ENCODE measurements at places on chromosomes 1 and 21.

DNA sequence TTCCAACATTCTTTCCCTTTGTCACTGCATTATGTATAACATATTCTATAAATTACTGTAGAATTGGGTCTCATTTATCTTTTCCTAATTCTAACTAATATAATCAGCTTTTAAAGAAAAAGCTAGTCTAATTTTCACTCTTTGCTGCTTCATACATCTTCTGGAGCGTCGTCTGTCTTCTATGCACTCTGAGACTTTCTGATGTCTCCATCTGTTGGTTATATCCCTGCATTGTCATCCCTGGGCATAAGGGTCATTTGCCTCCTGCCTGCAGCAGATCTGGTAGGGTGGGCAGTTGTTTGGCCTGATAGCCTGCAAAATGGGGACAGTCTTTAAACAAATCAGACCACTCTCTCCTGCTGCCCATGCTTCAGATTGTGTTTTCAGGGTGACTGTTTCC is 40.8 kb upstream of the DYNLT5 start:
- DNase-seq, result no peak

DNA sequence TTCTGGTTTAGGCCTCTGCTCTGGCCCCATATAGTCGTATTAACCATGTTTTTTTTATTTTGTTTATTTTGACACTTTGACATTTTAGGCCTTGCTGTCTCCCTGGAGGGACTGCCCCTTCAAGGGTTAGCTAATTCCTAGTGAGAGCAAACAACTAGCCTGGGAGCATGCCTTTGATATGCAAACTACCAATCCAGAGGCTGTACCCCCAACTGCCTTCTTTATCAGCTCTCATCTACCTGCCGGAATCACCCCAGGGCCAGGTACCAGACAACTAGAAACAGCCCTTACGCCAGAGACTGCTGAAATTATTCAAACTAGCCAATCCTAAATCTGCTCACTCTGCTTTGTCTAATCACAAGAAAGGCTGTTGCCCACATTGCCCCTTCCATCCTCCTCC is 13.0 kb upstream of the ST6GALNAC5 start:
- no peak for DNase-seq

DNA sequence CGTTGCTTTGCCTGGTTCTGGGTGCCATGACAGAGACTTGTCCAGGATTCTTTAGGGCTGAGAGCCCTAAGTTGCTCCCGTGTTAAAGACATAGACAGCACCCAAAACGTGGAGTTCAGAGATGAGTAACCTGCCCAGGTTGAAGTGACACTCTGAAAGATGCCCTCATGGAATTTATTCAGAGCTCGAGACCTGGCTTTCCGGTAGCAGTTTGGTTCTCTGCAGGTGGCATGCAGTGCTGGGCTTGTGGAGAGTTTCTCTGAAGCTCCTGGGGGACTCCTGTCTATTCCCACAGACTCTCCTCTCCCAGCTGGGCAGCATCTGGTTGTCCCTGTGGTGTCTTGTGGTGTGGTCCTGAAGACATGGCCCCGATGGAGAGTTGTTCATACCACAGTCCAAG is 241.0 kb downstream of the RHOU start:
- DNase-seq, result no peak

GRCh38 chr1:162327788-162328165 is 48.9 kb downstream of the SPATA46 start:
- DNase-seq, result no peak

GRCh38 chr1:245552331-245552730 is 397.5 kb downstream of the KIF26B start:
- no peak for DNase-seq

DNA sequence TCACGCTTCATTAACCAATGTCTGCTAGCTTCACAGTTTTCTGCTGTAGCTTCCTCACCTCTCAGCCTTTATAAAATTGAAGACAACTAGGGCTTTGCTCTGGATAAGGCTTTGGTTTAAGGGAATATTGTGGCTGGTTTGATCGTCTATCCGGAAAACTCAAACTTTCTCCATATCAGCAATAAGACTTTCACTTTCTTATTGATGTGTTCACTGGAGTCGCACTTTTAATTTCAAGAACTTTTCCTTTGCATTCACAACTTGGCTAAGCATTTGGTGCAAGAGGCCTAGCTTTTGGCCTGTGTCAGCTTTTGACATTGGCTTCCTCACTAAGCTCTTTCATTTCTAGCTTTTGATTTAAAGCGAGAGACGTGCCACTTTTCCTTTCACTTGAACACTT is 12.9 kb downstream of the COA6 start:
- DNase-seq, result no peak

DNA sequence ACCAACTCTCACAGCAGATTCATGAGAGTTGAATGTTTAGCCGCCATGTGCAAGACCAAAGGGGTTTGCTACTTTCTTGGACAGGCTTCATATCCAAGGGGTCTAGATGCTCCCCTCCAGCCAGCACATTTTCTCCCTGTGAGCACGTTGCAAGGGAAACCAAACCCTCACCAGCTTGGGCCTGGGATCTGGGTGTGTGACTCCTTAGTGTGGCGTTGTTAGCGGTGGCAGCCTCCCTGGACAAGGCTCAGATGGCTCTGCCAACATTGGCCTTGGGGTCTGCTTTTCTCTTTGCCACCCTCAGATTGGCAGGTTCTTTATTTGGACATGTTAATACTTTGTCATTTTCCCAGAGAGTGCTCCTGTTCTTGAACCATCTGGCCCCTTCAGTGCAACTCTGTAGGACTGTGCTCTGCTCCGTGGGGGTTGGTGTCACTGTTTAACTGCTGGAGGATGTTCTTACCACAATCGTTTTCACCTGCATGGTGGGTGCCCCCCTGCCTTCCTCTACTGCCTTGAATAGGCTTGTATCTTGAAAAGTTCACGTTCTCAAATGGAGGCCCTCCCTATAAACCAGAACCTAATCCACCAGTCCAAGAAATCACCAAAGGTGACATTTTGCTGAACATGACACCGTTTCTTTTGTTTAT is 13.4 kb downstream of the ABCG1 start:
- DNase-seq, result no peak

DNA sequence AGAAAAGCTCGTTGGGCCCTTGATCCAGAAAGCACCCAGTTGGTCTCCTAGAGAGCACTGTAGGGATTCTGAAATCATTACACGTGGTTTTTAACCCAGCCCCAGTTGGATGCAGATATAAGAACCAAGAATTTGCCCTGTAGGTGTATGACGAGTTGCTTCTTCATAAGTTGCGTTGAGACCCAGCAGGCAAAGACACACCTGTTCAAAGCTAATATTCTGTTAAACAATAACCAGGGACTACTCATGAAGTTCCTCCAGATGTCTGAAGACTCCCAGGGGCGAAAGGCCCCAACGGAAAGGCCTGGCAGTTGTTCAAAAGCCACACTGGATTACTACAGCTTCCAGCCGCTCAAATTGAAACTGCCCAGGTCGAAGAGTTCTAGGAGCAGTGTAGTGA is 88.6 kb upstream of the HNRNPU start:
- no peak for DNase-seq

DNA sequence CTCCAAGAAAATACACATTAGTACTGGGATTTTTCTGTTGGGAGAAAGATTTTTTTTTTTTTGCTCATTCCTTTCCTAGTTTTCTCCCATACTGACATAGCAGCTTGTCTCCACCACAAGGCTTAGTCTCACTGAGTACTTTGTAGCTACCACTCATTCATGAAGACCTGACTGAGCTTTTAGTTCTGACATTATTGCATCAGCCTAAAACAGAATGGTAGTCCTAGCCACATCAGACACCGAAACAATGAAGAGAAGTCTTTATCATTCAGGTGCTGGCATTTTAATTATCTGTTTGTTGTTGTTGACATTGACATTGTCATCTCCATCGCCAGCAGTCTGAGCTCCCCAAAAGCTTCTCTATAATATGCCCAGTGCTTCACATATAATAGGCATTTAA is 21.1 kb upstream of the C1orf21 start:
- no peak for DNase-seq

- no peak for DNase-seq
These were observed 71.3 kb downstream of the GABPA start for GRCh38 chr21:25806060-25806459.

GRCh38 chr1:87140831-87141540 is 187.7 kb upstream of the LMO4 start:
- no peak for DNase-seq

DNA sequence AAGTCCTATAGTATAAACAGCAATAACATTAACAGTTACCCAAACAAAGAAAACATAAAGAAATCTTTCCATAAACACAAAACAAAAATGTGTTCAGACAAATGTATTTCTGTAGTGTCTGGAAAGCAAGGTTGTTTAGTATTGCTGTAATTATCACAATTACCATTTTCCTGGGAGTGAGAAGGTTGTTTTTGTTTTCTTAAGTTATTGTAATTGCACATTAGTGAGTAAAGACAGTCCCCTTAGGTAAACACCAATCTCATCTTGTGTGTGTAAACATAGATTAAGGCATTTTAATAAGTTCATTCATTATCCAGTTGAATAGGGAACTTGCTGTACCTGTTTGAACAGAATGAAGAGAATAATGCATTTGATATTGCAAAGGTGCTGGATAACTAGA is 356.9 kb upstream of the ADGRL4 start:
- no peak for DNase-seq

GRCh38 chr1:85692730-85693314 is 15.4 kb downstream of the ZNHIT6 start:
- no peak for DNase-seq

DNA sequence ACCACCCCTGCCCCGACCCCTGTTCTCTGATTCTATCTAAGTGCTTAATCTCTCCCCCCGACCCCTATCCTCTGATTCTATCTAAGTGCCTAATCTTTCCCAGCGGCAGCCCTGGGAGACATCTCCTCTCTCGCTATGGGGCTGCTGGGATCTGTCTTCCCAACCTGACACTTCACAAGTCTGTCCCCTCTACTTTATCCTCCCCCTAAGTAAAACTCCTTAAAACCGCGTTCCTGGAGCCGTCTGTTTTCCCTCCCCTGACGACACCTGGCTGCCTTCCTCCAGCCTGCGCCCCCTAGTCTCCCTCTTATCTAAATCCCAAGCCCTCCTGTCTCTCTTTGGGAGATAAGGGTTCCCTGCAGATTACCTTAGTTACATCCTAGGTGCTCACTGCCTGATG is 30.5 kb downstream of the EPHB2 start:
- DNase-seq, result no peak

- DNase-seq, result no peak
These were observed 51.3 kb downstream of the CAPN9 start for GRCh38 chr1:230798491-230798890.

- no peak for DNase-seq
These were observed 6.0 kb upstream of the AKNAD1 start for GRCh38 chr1:108862698-108863477.

DNA sequence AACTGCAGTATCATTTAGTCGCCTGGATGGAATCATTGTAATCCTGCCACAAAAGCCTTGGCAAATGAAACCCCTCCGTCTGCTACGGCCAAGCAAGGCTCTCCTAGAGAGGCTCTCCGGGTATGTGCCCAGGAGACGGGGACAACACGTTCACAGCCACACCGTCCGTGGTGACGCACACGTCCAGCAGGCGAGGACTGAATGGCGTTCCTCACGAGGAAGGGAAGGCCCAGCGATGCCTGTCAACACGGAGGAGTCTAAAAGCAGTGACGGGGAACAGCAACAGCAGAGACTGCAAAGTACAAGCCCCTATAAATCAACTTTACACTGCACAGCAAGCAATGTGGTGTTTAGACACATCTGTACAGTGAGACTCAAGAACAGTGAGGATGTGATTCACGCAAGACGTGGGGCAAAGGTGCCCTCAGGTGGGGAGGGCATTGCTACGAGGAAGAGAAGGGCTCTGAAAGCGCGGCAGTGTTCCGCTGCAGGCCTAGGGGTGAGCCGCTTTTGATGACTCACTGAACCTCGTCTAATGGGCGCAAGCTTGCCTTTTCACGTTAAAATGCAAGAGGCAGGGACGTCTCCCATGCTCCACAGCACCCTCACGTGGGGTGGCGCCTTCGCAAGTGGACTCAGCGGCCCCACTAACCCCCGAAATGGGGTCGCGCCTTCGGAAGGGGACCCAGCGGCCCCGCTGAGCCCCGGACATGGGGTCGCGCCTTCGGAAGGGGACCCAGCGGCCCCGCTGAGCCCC is 6.8 kb downstream of the WRAP73 start:
- DNase-seq, result no peak

DNA sequence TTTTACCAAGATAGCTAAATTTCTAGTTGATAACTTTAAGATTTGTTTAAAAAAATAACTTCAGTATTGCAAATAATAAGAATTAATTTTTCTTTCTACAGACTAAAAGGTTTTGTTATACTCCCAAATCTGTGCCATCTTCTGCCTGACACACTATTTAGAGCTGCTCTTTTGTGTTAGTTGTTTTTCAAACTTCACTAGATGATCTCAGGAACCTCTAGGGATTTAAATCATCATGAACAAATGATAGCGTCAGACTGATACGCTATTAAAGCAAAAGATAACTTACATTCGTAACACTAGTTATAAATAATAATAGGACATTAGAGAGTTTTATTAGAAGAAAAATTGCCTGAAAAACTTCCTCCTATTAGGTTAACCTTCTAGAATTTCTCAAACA is 243.1 kb upstream of the CXADR start:
- no peak for DNase-seq

GRCh38 chr1:173429471-173430402 is 47.4 kb upstream of the PRDX6 start:
- peak; percentile 15 for DNase-seq

DNA sequence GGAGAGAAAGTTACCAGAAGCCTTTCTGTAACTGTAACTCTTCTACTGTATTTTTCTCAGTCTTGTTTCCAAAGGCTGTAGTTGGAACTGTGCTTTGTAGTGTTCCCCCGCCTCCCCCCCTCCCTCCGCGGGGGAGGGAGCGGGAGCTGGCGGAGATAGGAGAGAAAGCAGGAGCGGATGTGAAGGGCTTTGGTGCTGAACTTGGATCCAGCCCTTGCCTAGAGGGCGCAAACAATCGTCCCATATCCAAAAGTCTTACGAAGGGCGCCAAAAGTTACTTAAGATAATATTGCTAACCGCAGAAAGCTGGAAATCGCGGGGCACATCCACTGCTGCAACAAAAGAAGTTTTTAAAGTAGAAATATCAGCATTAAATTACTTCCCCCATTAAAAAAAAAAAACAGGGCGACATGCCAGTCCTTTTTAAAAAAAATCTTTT is 2.4 kb upstream of the NFIA start:
- DNase-seq, result no peak

DNA sequence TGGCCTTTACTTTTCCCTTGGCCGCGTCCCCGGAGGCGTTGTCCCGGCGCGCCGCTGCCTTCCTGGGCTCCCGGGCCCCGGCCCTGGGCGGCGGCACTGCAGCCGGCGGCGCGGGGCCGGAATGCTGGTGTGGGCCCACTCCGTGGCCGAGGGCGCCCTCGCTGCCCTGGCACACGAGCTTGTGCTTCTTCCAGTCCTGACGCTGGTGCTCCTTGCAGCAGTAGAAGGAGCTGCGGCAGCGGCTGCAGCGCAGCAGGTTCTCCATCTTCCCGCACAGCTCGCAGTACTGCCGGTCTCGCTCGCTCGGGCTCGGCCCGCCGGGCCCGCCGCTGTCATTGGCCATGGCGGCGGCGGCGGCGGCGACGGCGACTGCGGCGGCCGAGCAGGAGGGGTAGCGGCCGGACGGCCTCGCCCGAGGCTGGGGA is 529 bp downstream of the EGLN1 start:
- DNase-seq, result no peak

Measured in esophagus squamous epithelium (tissue), 5 donors.